CD14-positive monocyte (primary cell): ENCODE measurements at places on chromosomes 11 and 22. TPM values are rescaled to one million over a fixed set of nuclear protein-coding genes. Genes with fewer than 3 reads are reported as not detected.

GRCh38 chr22:39432361-39432811, 24.4 kb upstream of the MGAT3 start:
- no peak for DNase-seq

DNA sequence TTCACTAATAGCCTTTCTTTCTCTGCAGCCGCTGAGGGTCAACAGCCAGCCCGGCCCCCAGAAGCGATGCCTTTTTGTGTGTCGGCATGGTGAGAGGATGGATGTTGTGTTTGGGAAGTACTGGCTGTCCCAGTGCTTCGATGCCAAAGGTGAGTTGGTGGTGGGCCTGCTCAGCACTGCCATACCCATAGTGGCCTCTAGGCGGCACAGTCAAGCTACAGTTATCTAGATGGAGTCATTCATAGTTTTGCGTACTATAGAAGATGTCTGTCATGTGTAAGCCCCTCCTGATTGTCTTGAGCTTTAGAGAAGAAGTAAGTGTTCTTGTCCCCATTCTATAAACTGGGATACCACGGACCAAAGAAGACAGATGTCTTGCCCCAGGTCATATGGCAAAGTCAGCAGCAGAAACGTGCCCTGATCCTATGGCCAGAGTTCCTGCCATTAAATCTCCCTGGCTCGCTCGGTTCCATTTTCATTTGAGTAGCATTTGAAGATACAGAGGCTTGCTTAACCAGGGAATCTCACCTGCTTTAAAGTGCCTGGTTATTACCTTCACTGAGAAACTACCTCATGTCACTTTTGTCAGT, 42.1 kb upstream of the CRTAM start:
- peak; percentile 52 for DNase-seq

- no peak for DNase-seq
Measured at GRCh38 chr22:27827604-27828587, 26.3 kb upstream of the MN1 start.

DNA sequence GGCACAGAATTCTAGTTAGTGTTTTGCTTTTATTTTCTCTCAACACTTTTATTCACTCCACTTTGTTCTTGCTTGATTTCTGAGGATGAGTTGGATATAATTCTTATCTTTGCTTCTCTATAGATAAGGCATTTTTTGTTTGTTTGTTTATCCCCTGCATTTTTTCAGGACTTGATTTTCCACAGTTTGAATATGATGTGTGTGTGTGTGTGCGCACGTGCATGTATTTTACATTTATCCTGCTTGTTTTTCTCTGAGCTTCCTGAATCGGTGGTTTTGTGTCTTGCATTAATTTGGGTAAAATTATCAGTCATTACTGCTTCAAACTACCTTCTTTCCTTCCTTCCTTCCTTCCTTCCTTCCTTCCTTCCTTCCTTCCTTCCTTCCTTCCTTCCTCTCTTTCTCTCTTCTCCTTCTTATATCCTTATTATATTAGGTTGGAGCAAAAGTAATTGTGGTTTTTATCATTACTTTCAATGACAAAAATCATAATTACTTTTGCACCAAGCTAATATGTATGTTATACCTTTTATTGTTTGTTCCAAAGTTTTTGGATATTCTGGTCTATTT, 679.9 kb upstream of the RAG2 start:
- no peak for DNase-seq

DNA sequence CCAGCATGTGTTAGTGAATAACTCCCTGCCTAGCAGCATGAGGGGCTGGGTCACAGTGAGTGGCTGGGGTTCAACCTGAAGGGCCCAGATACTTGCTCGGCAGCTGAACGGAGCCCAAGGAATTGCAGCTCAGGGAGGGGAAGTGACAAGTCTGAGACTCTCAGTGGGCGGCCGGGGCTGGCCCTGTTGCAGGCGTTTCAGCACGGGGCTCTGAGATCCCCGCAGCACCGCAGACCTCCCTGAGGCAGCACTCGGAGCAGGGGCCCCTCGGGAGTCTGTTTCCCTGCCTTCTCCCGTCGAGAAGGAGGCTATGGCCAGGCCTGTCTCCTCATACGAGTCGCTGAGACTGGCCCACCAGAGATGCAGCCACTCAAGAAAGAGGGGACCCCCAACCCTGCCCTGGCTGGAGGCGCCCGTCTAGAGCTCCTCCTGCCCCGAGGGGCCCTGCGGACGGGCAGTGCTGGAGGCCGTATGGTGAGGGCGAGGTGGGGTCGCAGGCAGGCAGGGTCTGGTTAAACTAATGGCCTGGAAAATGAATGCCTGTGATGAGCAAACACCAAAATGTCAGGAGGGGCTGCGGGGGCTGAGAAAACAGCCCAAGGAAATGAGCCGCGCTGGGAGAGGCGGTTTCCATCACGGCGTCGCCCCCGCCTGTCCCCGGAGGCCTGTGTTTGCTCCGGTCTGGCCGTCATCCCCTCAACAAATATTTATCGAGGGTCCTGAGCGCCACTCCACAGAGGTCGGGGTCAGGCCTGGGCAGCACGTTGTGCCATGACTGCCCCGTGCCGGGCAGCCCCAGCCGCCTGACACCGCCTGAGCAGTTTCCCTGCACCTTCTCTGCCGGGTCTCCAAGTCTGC, 9.3 kb downstream of the TSSC4 start:
- DNase-seq, result no peak

- DNase-seq, result no peak
Measured at GRCh38 chr11:131691181-131692041, 321.0 kb downstream of the NTM start.

The ANO1 gene
- not detected for polyA plus RNA-seq

The EMID1 gene
- not detected for polyA plus RNA-seq
